ENCODE measurements at places on chromosomes 2 and 18.

GRCh38 chr2:120613742-120614571, 121.7 kb upstream of the GLI2 start:
- DNase-seq = no peak
- H3K4me1 ChIP-seq = peaks cover 12% of the 10 kb centered on the region
- H3K27ac ChIP-seq = no peak overlapping the region
- H3K27me3 ChIP-seq = no peaks in the 10 kb centered on the region
- H3K36me3 ChIP-seq = no peaks in the 10 kb centered on the region

DNA sequence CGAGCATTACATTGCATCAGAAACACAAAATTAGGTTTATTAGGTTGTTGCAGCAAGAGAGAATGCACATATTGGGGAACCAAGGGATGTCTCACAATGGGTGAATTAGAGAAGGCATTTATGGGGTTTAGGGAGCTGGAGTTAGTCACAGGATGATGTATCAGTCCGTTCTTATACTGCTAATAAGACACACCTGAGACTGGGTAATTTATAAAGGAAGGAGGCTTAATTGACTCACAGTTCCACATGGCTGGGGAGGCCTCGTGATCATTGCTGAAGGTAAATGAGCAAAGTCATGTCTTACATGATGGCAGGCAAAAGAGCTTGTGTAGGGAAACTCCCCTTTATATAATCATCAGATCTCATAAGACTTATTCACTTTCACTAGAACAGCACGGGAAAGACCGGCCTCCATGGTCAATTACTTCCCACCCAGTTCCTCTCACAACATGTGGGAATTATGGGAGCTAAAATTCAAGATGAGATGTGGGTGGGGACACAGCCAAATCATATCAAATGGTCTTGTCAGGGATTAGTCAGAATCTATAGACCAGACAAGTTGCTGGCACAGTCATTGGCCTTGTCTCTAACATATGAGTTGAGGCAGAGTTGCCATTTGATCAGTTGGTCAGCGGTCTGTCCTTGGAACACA, 61.9 kb upstream of the RBMS1 start:
- H3K36me3 ChIP-seq = no peaks in the 10 kb centered on the region
- no peaks in the 10 kb centered on the region for H3K27me3 ChIP-seq
- no peaks in the 10 kb centered on the region for H3K4me1 ChIP-seq
- DNase-seq = no peak

GRCh38 chr2:97664636-97664970, 759 bp upstream of the ACTR1B start:
- H3K4me1 ChIP-seq = peaks cover 42% of the 10 kb centered on the region
- H3K27me3 ChIP-seq = no peaks in the 10 kb centered on the region
- peak overlapping the region; percentile 97 for H3K27ac ChIP-seq
- DNase-seq = no peak
- peak overlapping the region; percentile 80 for H3K4me3 ChIP-seq
- H3K36me3 ChIP-seq = no peaks in the 10 kb centered on the region

DNA sequence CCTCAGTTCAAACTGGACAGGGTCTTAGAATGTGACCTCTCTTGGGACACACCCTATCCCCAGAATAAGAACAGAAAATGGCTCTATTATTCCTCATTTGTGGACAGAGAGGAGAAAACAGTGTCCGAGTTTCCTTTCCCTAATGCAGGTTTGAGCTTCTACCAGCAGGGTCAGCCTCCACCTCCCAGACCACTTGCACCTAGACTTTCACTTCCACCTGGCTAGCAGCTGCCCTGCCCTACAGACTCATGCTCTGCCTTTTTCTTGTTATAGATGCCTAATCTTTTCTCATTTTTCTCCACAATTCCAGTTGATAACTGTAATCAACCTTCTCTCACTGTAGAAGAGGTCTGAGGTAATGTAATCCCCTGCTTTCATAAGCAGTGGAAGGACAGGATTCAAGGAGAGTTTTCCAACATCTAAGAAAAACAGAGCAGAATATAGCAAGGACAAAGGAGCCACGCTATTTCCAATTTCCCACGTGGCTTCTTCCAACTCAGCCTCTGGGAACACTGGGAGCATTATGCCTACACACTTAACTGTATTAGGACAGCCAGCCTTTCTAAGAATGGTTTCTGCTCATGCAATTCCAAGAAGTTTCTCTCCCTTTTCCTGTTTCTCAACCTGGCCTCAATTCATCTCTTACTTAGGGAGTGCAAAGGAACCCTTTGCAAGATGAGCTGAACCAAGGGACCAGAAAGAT, 239.8 kb downstream of the BCL11A start:
- no peaks in the 10 kb centered on the region for H3K27me3 ChIP-seq
- peaks cover 5% of the 10 kb centered on the region for H3K4me1 ChIP-seq
- H3K4me3 ChIP-seq = no peak overlapping the region
- no peaks in the 10 kb centered on the region for H3K36me3 ChIP-seq

DNA sequence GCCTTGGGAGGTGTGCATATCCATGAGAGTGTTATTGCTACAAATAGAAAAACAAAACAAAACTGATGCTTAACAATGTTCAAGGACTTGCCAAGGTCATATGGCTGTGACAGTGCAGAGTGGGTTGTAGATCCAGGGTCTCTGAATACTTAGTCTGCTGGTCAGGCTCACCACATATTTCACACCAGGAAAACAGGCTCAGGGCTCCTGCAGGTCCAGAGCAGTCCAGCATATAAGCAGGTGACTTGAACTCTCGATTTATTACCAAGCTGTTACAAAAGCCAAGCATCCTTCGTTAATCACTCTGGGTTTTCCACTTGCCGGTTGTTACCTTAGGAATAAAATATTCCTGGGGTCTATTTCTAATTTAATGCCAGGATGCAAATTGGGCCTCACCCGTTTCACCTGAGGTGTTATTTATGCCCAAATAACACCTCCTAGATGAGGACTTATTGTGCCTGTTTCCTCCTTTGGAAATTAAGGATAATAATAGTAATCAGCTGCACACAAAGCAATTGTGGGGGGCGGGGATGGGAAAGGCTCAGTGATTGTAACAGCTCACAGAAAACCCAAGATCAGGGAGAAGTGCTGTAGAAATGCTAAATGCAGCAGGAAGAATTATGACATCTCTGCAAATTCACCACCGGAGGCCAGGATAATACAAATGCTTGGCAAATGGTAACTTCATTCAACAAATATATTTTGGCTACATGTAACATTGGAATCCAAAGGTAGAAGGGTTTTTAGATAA, 72.9 kb downstream of the TMEM182 start:
- no peaks in the 10 kb centered on the region for H3K27me3 ChIP-seq
- no peaks in the 10 kb centered on the region for H3K4me1 ChIP-seq
- no peak for DNase-seq
- H3K27ac ChIP-seq = no peak overlapping the region
- no peaks in the 10 kb centered on the region for H3K36me3 ChIP-seq

GRCh38 chr2:120722246-120722567, 13.5 kb upstream of the GLI2 start:
- DNase-seq = no peak
- H3K4me3 ChIP-seq = no peak overlapping the region
- H3K4me1 ChIP-seq = peaks cover 5% of the 10 kb centered on the region
- no peaks in the 10 kb centered on the region for H3K27me3 ChIP-seq
- H3K36me3 ChIP-seq = no peaks in the 10 kb centered on the region
- no peak overlapping the region for H3K27ac ChIP-seq

GRCh38 chr2:239956818-239957261, 68.3 kb downstream of the NDUFA10 start:
- no peak overlapping the region for H3K4me3 ChIP-seq
- no peak overlapping the region for H3K27ac ChIP-seq
- no peaks in the 10 kb centered on the region for H3K36me3 ChIP-seq
- H3K4me1 ChIP-seq = peaks cover 34% of the 10 kb centered on the region
- DNase-seq = no peak

- H3K27ac ChIP-seq = no peak overlapping the region
- no peaks in the 10 kb centered on the region for H3K4me1 ChIP-seq
- no peaks in the 10 kb centered on the region for H3K36me3 ChIP-seq
- no peaks in the 10 kb centered on the region for H3K27me3 ChIP-seq
Measured at GRCh38 chr18:34959211-34959829, 81.9 kb upstream of the MAPRE2 start.

DNA sequence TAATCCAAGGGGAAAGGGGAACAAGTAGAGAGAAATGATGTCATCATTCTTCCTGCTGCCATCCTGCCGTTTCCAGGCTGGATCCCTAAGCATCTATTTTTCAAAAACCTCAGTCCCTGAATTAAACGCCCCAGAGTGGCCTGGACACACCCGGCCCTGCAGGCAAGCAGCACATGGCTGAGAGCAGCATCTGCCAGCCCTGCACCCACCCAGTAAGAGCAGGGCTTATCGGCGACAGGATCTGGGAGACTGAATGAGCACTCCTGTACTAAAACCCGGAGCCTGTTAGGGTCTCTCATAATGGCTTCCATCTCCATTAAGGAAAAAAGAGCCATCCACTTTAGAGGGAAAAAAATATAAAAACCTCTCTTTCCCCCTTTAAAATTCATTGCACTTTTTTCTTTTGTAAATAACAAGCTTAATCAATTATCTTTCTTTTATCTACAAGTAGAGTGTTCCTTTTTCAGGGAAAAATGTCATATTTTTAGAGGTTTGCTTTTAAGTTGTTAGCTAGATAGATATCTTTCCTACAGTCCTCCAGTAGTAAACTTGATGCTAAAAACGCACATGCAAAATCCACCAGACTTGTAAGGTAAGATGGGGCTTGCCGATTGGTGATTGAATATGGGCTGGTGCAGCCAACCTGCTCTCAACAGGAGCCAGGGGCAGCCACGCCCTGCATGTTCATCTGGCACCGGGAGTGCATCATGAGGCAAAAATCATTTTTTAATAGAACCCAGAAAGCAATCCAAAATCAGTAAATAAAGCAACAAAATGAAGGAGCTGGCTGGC, 457.8 kb downstream of the EIPR1 start:
- no peaks in the 10 kb centered on the region for H3K36me3 ChIP-seq
- DNase-seq = peak; percentile 32
- no peaks in the 10 kb centered on the region for H3K4me1 ChIP-seq
- no peak overlapping the region for H3K4me3 ChIP-seq
- H3K27me3 ChIP-seq = no peaks in the 10 kb centered on the region

DNA sequence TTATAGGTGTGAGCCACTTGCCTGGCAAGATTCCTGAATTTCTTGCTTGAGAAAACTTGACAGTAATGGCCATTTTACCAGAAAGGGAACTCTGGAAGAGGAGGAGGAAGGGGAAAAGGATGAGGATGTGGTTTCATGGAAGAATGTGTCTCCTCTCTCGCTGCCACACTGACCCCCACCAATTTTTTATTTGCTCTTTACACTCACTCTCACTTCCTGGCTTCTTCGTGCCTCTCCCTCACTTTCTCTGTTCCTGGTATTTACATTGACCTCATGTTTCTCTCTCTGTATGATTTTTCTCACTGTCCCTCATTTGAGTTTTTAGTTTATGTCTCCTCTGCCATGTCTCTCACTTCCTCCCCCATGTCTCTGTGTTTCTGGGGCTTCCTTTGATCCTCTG, 134.5 kb upstream of the CAB39 start:
- H3K27me3 ChIP-seq = no peaks in the 10 kb centered on the region
- no peak overlapping the region for H3K27ac ChIP-seq
- H3K36me3 ChIP-seq = no peaks in the 10 kb centered on the region

- H3K27me3 ChIP-seq = no peaks in the 10 kb centered on the region
- H3K4me3 ChIP-seq = no peak overlapping the region
- H3K27ac ChIP-seq = peak overlapping the region; percentile 89
- peaks cover 35% of the 10 kb centered on the region for H3K4me1 ChIP-seq
Measured at GRCh38 chr2:9377461-9378097, 45.7 kb downstream of the ITGB1BP1 start.
